ENCODE measurements at places on chromosomes 4 and X.

DNA sequence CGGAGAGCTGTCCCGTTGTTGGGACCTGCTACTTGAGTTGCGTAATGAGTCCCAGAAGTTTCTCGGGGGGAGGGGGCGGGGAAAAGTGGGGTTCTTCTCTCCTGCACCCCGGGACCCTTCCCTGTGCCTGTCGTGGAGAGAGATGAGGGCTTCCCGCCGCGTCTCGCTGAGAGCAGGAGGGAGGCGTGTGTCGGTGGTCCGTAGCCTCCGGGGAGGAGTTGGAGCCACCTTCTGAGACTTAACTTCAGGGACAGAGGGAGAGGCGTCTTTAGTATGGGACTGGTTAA is 698 bp downstream of the AFF1 start:
- no peak for DNase-seq

GRCh38 chrX:643241-643595 is 12.6 kb downstream of the SHOX start:
- DNase-seq: no peak

DNA sequence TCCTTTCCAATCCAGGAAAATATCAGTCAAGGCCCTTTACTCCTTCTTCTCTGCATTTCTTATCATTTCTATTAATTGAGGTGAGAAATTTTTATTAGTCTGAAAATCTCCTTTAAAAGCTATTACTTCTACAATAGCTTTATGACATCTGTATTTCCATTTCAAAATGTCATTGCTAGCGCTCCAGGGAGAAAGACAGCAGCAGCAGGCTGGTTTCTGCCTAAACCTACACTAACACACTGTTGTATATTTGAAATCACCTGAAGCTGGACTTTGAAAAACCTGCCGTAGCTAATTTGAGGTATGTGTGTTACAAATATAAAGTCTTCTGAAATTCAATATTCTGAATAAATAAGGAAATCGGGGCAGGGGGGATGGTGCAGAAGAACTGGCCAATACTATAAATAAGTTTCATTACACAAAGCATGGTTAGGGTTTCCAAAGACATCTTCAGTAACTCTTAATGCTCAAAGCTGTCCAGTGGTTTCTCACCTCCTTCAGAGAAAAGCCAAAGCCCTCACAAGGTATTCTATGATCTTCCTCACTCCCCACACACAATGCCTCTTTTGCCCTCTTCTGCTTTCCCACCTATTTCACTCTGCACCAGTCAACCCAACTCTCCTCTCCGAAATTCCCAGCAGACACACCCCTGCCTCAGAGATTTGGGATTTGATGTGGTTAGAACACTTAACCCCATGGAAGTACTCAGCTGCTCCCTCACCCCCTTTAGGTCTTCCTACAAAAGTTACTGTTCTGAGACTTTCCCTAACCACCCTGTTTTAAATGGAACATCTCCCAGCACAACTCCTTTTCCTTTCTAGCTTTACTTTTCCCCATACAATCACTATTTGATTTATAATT is 122.7 kb downstream of the PPP3CA start:
- no peak for DNase-seq

DNA sequence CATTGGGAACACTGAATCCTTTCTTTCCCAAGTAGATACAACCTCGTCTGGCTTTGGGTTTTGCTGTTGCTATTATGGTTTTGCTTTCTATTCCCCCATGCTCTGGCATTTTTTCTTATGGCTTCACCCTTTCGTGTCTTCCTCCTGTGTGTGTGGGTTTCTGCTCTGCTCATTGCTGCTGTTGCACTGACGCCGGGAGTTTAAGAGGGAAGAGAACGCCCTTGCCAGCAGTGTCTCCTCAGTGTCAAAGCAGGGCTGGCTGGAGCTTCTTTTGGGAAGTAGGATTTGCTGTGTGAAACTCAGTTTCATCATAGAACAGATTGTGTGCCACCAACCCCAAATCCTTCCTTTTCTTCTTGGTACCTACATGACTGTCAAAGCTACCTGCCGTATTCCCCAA is 63.7 kb downstream of the CLDN22 start:
- no peak for DNase-seq

GRCh38 chr4:14853176-14853943 is 148.9 kb upstream of the CPEB2 start:
- DNase-seq: no peak

GRCh38 chr4:182085051-182085480 is 158.1 kb upstream of the TENM3 start:
- DNase-seq: no peak

DNA sequence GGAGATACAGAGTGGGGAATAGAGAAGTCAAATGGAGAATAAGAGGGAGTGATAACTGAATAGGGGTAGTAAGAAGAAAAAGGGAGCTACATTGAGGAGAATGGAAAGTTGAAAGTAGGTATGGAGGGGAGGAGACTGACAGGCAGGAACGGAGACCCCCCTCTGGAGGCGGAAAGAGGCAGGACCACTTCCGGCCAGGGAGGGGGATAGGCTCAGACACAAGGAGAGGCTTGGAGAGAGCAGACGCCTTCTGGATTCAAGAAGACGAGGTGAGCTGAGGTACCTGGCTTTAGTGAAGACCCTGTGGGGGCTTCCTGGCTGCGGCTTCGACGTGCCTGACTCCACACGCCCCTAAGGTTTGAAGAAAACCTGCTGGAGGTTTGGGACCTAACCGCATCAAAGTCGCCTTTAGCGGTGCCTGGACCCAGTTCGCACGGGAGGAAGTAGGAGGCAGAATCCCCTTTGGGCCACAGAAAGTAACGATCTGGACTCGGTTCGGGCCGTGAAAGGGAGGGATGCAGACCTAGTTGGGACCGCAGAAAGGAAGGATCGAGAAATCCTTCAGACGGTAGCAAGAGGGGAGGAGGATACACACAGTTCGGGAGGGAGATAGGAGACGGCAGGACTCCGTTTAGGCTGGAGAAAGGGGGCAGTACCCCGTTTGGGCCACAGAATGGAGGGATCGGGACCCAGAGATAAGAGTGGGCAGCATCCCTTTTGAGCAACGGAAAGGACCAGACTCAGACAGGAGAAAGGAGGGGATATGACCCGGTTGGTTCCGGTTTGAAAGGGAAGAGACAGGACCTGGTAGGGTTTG is at the start of gene TRO:
TRO (plus strand) TSS at position 215 of the 817 bp plus-strand sequence. CDS start 1,423 bp downstream, outside the sequence.
- DNase-seq: no peak

- DNase-seq: no peak
Observed at GRCh38 chrX:153370293-153371055, 30.7 kb downstream of the PNMA6E start.

DNA sequence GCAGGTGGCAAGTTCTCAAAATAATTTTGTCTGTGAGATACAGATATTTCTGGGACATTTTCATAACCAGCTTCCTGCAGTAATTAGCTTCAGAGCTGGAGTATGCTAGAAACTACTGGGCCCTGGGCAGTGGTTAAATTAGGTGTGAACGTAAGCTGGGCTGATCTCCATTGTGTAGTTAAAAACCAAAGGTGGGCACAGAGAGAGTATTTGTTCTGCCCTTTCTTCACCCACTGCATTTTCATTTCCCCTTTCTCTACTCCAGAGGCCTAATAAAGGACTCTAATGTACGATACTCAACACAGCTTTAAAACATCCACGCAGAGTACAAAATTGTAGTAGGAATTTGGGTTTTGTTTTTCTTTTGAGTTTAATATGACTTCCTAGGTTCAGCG is 252.7 kb downstream of the SPRY1 start:
- DNase-seq: no peak
